ENCODE measurements at places on chromosomes 2 and 18. TPM values are rescaled to one million over a fixed set of nuclear protein-coding genes. Genes with fewer than 3 reads are reported as not detected.

The ADRA2B gene
- not detected for polyA plus RNA-seq

GRCh38 chr2:28419003-28419402, 26.3 kb downstream of the FOSL2 start:
- no peak for DNase-seq

DNA sequence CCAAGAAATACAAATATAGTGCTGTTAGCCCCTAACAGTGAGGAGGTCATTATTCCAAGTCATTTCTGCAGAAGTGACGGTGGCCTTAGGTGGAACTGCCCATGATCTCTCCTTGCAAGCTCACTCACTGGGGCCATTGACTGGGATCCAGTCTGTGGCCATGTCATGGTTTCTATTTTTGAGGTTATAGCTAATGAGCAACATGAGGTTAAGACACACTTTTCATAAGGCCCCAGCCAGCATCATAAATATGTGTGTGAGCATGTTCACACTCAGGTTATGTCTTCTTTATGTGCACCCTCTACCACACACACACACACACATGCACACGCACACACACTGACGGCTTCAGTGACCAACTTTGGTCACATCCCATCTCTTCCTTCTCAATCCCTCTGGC, 484 bp downstream of the AFF3 start:
- no peak for DNase-seq

- DNase-seq, result no peak
These were observed 1385.6 kb upstream of the SLC39A10 start for GRCh38 chr2:194271293-194271961.

- no peak for DNase-seq
These were observed 8.6 kb downstream of the ADD2 start for GRCh38 chr2:70759446-70759845.

- no peak for DNase-seq
These were observed 39.9 kb downstream of the PLEKHB2 start for GRCh38 chr2:131145040-131145439.
